Islet precursor cell (in vitro differentiated cells): ENCODE measurements at places on chromosomes 1 and 21.
A peak's percentile ranks its signal among the peaks of the same experiment; 100 is the strongest.

GRCh38 chr1:234658138-234658537 lies 48.2 kb upstream of the IRF2BP2 start:
- DNase-seq = peak; percentile 93

GRCh38 chr1:161166669-161167548 lies 683 bp downstream of the PPOX start:
- DNase-seq = peak; percentile 77

GRCh38 chr1:1021920-1022259 lies 2.0 kb downstream of the AGRN start:
- DNase-seq = no peak

DNA sequence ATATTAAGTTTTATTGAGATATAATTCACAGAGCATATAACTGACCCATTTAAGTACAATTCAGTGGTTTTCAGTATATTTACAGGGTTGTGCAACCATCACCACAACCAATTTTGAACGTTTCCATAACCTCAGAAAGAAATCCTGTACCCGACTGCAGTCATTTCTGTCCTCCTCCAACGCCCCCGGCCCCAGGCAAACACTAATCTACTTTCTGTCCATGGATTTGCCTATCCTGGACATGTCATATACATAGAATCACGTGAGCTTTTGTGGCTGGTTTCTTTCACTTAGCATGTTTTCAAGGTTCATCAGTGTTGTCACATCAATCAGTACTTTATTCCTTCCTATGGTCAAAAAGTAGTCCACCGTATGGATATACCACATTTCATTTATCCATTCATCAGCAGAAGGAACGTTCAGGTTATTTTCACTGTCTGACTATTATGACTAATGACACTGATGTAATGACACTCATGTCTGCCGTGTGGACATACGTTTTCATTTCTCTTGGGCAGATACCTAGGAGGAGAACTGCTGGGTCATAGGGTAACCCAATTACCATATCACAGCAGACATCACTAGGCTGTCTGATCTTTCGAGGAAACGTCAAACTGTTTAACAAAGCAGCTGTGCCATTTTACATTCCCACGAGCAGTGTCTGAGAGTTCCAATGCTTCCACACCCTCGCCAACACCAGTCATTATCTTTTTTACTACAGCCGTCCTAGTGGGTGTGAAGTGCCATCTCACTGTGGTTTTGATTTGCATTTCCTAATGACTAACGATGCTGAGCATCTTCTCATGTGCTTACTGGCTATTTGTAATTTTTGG lies 30.8 kb downstream of the MRPL37 start:
- DNase-seq = no peak

GRCh38 chr1:63624911-63625310 lies 31.7 kb downstream of the PGM1 start:
- DNase-seq = no peak

DNA sequence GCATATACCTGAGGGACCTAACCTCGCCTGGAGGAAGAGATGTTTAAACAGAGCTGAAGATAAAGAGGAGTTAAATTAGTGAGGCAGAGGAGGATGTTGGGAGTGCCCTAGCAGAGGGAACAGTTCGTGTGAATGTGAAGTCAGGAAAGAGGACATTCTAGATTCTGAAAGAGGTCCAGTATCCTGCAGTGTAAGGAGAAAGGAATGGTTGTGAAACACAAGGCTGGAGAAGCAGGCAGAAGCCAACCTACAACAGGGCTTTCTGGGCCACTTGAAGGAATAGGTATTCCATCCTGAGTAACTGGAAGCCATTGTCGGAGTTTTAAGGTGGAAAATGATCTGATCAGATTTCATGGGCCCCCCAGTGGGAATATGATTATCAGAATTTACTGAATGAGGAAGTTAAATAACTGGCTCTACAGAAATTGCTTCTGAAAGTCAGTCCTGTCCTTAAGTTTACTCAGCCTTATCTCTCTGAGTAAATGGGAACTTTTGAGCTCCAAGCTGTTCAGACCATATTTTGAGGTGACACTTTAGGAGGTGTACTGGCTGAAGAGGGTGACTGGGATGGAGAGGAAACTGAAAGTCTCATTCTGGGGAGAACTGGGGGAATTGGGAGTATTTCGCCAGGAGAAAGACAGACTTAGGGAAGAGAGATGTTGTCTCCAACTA lies 24.4 kb upstream of the FAAH start:
- DNase-seq = no peak

GRCh38 chr21:21481239-21481638 lies 483.0 kb downstream of the NCAM2 start:
- no peak for DNase-seq

GRCh38 chr1:110424699-110425611 lies 17.5 kb upstream of the LAMTOR5 start:
- no peak for DNase-seq

GRCh38 chr1:211551638-211552460 lies 27.1 kb downstream of the SLC30A1 start:
- DNase-seq = peak; percentile 60

- peak; percentile 38 for DNase-seq
These were observed 12.3 kb upstream of the NFASC start for GRCh38 chr1:204858363-204858821.

- peak; percentile 22 for DNase-seq
These were observed 9.9 kb upstream of the QSOX1 start for GRCh38 chr1:180144659-180145357.

DNA sequence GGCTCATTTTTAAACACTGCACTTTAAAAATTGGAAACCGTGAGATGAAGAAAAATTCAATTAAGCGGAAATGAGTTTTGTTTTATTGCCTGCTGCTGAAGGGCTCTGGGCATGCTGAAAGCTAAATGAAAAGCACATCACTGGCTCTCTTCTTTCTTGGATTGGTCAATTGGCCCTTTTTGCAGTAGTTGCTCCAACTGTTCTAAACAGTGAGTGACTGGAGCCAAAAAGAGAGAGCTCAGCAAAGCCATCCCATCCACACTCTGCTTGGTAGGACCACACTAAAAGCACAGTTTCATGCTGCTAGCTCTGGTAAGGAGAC lies 48.1 kb downstream of the LHX4 start:
- no peak for DNase-seq

DNA sequence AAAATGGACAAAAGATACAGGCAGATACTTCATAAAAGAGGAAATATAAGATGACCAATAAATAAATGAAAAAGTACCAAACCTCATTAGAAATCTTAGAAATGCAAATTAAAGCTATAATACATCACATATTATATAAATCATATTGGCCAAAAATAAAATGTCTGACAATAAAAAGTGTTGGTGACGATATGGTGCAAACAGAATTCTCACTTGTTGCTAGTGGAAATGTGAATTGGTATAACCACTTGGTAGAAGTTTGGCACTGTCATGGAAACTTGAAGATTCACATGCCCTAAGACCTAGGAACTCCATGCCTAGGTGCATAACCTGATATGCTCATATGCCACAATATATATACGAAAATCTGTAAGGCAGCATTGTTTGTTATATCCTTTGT lies 4.4 kb upstream of the TLR5 start:
- DNase-seq = no peak

- DNase-seq = no peak
These were observed 30.6 kb downstream of the ELK4 start for GRCh38 chr1:205601205-205601604.

DNA sequence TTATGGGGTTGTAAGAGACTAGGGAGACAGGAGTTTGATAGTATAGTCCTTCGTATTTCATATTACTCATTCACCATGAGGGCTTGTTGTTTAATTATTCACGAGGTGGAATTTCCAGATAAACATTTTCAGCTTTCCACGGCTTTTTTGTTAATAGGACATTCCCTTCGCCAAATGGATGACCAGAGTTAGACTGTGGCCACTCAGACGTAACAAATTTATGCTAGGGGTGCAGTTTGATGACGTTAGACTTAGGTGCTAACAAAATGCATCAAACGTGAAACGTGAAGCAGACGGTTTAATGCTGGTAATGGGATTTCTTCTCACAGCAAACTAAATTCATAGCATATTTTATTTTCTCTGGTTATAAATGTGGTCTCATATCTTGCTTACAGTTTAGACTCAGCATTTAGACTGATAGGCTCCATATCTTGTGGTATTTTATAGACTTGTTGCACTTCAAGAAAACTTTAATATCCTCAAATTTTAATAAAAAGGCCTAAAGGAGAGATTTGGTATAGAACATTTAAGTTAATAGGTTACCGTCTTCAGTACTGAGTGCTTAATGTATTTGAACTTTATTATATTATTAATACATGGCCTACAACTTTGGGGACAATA lies 2.3 kb downstream of the DHX9 start:
- no peak for DNase-seq

GRCh38 chr1:218479436-218480115 lies 134.4 kb downstream of the TGFB2 start:
- peak; percentile 59 for DNase-seq

GRCh38 chr21:32200029-32200428 lies 78.8 kb downstream of the MIS18A start:
- DNase-seq = peak; percentile 29

GRCh38 chr1:172497230-172497629 lies 35.7 kb upstream of the SUCO start:
- peak; percentile 99 for DNase-seq

GRCh38 chr1:50474859-50475809 lies 51.9 kb upstream of the DMRTA2 start:
- peak; percentile 62 for DNase-seq

DNA sequence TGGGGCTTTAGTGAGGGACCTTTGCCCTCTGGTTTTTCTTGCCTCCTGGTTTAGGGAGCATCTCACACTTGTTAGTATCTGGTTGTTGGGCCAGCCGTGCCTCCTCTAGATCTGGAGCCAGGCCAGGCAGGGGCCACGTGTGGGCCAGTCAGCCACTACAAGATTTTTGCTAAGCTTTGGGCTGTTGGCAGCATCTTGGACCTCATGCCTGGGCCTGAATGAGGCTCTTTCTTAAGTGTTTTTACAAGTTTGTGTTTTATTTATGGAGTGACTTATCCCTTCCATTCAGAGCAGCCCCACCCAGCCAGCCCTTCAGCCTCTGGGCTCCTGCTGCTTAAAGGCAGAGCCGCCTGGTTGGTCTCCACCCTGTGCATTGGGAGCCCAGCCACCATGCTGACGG lies 1.6 kb upstream of the SH3BGRL3 start:
- no peak for DNase-seq

- no peak for DNase-seq
These were observed 283.5 kb upstream of the ADAMTS5 start for GRCh38 chr21:27250366-27250765.

DNA sequence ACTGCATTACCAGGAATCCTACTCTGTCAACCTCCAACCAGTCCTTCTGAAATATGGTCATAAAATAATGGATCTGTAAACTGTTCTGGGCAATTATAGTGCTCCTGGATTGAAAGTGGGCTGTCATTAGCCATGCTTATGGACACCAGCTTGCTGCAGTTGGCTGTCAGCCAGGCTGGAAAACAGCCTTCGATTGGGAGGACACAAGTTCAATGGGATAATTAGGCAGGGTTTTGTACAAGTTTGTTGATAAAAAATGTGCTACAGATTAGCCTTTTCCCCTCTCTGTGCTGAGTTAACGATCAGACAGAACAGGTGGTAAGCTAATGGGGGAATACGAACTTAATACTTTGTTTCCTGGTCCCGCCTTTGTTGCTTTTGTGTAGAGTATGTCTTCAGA lies 413.9 kb downstream of the DUSP10 start:
- DNase-seq = no peak

DNA sequence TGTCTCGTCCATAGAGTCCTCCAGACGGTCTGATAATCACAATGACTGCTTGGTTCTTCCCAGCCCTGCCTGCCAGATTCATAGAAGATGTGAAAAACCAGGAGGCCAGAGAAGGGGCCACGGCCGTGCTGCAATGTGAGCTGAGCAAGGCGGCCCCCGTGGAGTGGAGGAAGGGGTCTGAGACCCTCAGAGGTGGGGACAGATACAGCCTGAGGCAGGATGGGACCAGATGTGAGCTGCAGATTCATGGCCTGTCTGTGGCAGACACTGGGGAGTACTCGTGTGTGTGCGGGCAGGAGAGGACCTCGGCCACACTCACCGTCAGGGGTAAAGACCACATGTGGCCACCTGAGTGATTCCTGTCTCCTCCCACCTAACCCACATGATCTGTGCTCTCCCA lies 86.9 kb downstream of the OBSCN start:
- no peak for DNase-seq

GRCh38 chr1:232590744-232591082 lies 39.2 kb downstream of the SIPA1L2 start:
- no peak for DNase-seq

- peak; percentile 93 for DNase-seq
These were observed 35.5 kb downstream of the TOMM20 start for GRCh38 chr1:235093013-235093695.

DNA sequence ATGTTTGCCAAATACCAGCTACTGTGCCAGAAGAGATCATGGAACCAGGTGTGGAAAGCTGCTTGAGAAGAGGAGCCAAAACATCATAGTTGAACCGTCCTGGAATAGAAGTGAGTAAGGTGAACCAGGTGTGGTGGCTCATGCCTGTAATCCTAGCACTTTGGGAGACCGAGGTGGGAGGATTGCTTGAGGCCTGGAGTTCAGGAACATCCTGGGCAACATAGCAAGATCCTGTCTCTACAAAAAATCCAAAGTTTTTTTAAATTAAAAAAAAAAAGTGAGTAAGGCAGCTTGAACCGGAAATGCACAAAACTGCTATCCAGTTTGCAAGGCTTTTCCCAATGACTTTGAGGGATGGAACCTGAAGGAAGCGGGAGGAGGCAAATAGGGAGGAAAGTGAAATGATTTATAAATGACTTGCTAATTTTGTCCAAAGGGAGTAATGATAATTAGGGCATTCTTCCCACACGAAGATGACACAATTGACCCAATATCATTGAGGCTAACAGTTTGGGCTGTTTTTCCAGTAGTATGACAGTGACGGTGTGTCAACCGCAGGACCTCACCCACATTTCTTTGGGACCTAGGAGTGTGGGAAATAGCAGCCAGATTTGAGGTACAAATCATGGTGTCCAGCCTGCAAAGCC lies 1.5 kb upstream of the CNN3 start:
- no peak for DNase-seq

- DNase-seq = peak; percentile 54
These were observed at the start of gene BGLAP for GRCh38 chr1:156241926-156242325. Gene BGLAP (plus strand): TSS chr1:156242184. CDS start chr1:156242232, 48 bp downstream.

DNA sequence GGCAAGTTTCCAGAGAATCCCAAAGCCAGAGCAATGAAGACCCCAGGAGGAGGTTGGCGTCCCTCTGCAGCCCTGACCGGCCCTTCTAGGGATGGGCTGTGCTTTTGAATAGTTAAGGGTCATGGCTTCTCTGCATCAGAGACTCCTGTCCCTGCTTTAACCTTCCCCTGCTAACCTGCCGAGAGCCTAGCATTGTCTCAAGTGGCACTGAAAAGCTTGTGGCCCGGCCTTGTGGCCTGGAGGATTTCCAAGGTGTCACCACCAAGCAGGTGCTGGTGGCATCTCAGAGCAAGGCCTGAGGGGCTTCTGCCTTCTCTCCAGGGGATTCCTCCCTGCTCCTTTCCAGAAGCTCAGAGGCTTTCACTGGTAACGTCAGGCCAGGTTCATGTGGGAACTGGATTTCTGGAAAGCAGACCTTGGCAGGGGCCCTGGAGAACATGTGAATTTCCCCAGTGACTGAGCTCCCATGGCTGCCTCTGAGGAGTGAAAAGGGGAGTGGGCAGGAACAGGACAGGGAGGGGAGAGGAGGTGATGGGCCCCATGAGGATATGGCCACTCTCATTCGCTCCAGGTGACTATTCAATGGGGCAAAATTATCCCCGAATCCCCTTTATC lies 409.9 kb downstream of the PTPRU start:
- DNase-seq = peak; percentile 22
